ENCODE measurements at places on chromosomes 2 and 18.

- no peak for DNase-seq
Measured at GRCh38 chr2:866887-867286, 83.8 kb upstream of the SNTG2 start.

GRCh38 chr2:237113026-237113795 is 27.5 kb downstream of the COPS8 start:
- DNase-seq: no peak

DNA sequence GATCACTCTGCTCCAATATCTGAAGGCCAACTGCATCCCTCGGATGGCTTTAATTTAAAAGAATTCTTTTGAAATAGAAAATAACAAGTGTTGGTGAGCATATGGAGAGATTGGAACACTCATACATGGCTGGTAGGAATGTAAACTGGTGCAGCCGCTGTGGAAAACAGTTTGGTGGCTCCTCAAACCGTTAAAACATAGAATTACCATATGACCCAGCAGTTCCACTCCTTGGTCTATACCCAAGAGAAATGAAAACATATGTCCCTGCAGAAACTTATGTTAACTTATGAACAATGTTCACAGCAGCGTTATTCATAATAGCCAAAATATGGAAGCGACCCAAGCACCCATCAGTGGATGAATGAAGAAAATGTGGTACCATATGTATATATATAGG is 60.1 kb downstream of the NPAS2 start:
- no peak for DNase-seq

DNA sequence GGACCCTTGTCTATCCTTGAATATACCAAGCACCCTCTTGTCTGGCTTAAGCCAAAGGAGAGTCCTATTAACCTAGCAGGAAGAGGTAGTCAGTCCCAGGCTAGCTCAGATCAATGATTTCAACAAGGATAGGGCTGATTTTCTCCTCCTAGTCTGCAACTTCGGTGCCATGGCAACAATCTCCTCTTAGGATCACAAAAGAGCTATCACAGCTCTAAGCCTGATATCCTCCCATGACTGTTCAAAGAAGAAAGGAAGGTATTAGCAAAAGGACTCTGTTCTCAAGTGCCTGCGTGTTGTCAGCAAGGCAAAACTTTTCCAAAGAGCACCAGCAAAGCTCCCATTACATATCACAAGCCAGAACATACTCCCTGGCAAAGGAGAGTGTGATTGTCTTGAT is 58.7 kb upstream of the DDX18 start:
- DNase-seq: no peak

GRCh38 chr2:196613302-196613701 is 26.2 kb upstream of the CCDC150 start:
- no peak for DNase-seq

- DNase-seq: no peak
Measured at GRCh38 chr2:38719706-38720105, 31.5 kb downstream of the SRSF7 start.

GRCh38 chr18:56647071-56647470 is 4.1 kb upstream of the WDR7 start:
- DNase-seq: no peak

DNA sequence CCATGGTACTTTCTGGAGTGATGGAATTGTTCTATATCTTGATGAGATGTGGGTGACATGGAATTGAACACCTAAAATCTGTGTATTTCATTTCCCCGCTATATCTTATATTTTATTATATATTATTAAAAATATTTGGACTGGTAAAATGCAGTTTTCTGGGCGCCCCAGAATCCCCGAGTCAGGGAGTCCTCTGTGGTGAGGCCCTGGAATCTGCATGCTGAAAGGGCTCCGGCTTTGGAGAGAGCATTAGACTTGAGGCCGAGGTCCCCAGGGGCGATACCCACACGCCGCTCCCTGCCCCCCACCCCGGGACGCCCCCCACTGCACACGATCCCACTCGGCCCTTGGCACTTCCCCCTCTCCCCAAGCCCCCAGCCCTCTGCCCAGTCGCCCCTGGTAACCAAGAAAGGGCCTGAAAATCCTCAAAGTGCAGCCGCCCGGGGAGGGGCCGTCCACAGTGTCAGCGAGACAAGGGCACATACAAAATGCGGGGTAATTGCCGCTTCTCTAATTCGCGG is 126.0 kb downstream of the ZFP36L2 start:
- no peak for DNase-seq

DNA sequence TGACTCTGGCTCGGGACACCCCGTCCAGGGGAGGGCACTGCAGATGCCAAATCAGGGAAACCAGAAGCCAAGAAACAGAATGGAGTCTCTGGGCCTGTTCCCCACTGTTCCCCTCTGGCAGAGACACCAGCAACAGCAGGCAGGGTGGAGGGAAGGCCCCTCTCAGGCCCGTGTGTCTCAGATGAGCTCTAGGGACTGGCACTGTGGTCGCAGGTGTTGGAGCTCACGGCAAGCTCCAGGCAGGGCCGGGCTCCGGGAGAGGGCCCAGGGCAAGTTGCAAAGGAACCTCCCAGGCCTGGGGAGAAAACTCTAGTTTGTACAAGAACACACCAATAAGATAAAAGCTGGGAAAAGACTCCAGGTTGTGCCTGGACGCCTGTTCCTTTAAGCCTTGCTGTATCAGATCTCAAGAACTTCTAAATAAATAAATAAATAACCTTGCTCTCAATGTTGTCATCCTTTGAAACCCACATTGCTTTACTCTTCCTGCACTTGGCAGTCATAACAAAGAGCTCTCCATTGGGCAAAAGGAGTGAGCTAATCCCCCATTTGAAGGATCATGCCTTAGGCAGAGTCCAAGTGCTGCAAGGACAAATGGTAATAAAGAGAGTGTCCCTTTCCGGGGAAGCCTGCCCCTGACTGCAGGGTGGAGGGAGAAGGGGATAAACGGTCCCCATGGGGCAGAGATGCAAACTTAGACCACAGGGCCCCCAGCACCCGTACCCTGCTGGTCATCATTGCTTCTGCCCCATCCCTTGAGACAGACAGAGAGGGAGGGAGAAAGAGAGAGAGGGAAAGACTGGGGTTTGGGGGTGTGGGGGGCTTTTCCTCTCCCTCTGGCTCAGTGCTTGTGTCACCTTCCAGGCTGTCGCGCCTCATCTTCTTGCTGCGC is 33.3 kb downstream of the CNGA3 start:
- DNase-seq: no peak

GRCh38 chr2:113015655-113016054 is 10.4 kb downstream of the IL36A start:
- DNase-seq: no peak

- no peak for DNase-seq
Measured at GRCh38 chr2:225226441-225226840, 173.1 kb upstream of the NYAP2 start.

- no peak for DNase-seq
Measured at GRCh38 chr2:224948859-224949258, 93.4 kb downstream of the DOCK10 start.

GRCh38 chr2:157418239-157418641 is 25.6 kb downstream of the CYTIP start:
- DNase-seq: no peak

- no peak for DNase-seq
Measured at GRCh38 chr2:33958591-33958990, 359.5 kb upstream of the FAM98A start.

DNA sequence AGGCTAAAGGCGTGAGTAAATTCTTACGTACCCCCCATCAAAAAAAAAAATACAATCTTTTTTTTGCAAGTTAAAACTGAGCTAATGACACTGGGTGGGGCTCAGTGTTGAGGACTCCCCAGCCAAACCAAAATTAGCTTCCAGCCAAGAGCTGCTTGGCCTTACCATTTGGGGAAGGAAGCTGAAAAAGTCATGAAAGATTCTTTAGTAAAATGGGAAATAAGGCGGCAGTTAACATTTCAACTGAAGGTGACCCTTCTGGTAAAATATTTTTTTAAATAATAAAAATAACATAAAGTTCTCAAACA is 16.4 kb downstream of the SMAD7 start:
- no peak for DNase-seq

DNA sequence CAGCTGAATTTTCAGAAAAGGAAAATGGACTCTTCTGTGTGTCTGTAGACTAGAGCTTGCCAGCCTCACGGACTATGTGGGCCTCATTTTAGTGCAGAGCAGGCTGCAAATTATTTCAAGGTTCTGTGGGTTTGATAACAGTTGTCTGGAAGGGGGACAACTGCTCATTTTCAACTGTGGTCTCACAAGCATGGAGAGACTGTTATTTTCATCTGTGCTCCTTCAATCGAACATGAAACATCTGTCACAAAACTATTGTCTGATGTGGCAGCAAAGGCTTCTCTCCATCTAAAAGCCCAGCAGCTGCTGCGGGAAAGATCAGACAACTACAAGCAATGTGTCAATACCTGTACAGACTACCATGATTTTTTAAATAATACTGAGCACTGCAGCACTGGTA is 211.8 kb downstream of the LRRTM4 start:
- DNase-seq: no peak

- DNase-seq: no peak
Measured at GRCh38 chr18:49566217-49566770, 4.4 kb downstream of the LIPG start.

DNA sequence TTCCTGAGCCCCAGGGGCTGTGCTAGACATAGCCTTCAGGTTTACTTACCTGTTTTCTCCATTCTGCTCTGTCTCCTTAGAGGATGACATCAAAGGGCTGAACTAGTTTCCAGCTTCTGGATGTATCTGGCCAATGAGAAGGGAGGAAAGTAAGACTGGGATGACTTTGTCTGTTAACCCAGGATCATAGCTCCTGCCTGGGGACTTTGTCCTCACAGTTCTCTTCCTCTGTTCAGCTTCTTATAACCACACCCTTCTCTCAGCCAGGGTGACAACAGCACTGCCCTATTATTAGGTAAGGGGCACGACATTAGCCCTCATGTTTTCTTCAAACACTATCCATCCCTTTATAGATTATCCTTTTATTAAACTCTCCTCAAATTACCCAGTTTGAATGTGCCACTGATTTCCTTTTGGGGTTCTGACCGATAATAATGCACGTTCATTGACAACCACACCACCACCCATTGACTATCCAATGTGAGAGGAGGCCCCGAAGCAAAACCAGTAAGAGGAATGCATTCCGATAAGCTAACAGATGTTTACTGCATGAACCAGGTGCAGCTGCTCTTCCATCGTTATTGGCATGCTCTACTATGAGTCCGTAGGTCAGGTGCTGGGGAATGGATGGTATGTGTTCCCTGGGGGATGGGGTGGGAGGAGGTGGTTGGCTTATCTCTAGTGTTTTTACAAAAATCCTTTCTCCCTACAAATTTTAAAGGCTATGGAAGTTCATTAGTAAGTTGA is 23.5 kb downstream of the TSN start:
- DNase-seq: no peak

DNA sequence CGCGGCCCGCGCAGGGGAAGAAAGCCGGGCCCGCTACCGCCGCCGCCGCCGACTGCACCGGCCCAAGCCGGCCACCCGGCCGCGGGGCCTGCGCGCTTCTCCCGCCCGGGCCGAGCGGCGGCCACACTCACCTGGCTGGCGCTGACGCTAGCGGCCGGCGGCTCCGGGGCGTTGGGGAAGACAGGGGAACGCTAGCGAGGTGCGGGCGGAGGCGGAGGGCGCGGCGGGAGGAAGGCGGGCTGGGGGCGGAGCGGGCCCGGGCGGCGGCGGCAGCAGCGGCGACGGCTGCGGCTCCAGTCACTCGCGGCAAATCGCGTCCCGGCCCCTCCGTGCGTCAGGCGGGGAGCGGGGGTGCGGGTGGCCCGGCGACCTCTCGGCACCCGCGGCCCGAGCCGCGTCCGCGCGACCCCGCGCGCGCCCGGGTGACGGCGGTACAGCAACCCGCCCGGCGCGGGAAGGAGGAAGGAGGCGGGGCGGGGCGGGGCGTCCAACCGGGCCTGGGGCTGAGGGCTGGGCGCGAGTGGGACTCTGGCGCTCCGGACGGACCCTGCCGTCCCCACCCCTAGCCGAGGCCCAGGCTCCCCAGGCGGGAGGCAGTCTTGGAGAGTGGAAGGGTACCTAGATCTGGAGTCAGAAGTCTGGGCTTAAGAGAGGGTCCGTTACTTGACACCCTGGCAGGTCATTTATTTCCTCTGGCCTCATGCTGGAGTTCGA is at the start of gene SESTD1:
Gene SESTD1 (minus strand): TSS at position 465 of the 714 bp plus-strand sequence. CDS start 72,991 bp downstream, outside the sequence.
- DNase-seq: peak; percentile 51

GRCh38 chr2:237136824-237137223 is 51.1 kb downstream of the COPS8 start:
- DNase-seq: no peak

- DNase-seq: no peak
Measured at GRCh38 chr2:4029081-4029480, 325.7 kb downstream of the DCDC2C start.

GRCh38 chr18:47108373-47108772 is 41.9 kb downstream of the HDHD2 start:
- no peak for DNase-seq

- DNase-seq: no peak
Measured at GRCh38 chr2:177359836-177360595, 32.6 kb upstream of the AGPS start.

- no peak for DNase-seq
Measured at GRCh38 chr2:183081911-183082310, 3.4 kb downstream of the DUSP19 start.

GRCh38 chr2:201448701-201449100 is 2.6 kb downstream of the TRAK2 start:
- DNase-seq: no peak

- no peak for DNase-seq
Measured at GRCh38 chr2:199460101-199460671, 2.4 kb upstream of the SATB2 start.

GRCh38 chr18:55264108-55264507 is 304.8 kb upstream of the CCDC68 start:
- DNase-seq: no peak

GRCh38 chr2:25041307-25041927 is 459 bp upstream of the EFR3B start:
- DNase-seq: peak; percentile 25

DNA sequence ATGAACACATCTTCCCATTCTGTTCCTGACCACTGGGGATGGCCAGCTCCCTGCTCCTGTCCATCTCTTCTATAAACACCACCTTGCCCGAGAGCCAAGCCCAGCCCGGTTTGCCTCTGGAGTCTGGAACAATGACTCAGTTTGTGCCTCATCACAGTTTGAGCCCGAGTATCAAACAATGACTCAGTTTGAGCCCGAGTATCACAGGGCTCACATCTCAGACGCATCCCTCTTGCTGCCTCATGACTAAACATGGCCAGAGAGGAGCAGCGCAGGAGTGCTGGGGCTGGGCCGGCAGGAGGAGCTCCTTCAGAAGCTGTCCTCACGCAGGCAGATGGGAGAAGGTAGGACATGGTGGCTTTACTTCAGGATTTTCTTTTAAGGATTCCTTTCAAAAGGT is 68.7 kb downstream of the PXDN start:
- DNase-seq: no peak

DNA sequence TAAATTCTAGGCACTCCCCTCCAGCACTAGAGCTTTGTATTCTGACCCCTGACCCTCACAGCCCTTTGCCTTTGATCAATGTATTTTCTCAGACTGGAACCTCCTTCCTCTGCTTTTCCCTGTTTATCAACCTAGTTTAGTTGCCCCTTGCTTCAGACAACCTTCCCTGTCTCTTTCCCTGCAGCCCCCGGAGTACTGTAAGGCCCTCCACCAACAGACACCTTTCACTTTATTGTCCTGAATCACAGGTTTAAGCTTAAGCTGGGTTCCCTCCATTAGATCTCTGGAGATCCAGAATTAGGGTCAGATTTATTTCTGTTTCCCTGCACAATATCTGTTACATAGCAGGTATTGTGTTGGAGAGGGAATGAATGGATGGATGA is 140.2 kb downstream of the DDX1 start:
- DNase-seq: no peak

- no peak for DNase-seq
Measured at GRCh38 chr2:121955426-121955825, 200.0 kb downstream of the TSN start.

Data from mesothelial cell of epicardium (in vitro differentiated cells).